ENCODE measurements at places on chromosomes 7 and 10. TPM values are rescaled to one million over a fixed set of nuclear protein-coding genes. Genes with fewer than 3 reads are reported as not detected.

Gene PCLO
- total RNA-seq: 7.5 TPM

DNA sequence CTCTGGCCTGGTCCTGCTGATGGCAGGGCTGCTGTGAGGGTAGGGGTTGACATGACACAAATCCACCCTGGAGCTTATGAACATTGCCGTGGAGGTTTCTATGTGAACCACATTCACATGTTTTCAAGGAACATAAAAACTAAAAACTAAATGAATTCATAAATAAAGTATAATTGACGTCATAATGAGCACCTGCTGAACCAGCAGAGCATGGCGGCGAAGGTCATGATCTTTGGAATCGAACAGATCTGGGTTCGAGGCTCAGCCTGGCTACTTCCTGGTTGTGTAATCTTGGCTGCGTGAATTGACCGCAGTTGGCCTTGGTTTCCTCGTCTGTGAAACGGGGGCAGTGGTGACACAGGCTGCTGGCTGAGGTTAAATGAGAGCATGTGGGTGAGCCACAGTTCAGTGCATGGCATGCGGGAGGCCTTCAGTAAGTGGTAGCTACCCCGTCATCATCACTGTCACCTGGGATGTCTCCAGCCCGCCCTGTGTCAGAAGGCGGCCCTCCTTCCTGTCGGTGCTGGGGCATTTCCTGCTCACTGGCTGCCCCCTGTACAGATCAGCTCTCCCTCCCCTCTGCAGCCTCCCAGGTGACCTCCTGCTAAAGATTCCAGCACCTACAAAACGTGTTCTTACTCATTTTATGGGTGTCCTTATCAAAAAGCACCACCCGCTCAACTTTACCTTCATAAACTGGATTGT lies 190.3 kb upstream of the SHH start:
- no peak for DNase-seq

DNA sequence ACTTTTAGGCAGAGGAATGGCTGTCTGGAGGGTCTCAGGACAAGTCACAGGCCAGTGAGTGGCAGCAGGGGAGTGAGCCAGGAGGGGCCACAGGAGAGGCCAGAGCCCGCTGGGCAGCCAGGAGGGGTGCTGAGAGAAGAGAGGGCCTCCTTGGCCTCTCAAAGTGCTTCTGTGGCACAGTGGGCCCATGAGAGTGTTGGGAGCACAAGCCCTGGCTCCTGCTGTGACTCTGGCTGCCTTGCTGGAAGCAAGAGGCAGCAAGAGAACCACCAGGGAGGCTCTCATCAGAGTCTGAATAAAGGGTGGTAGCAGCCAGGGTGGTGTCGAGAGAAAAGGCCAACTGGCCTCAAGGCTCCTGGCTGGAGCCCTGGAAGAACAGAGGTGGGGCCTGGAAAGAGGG lies 91.1 kb downstream of the VOPP1 start:
- DNase-seq: no peak

Gene TACC2
- 27.9 TPM for total RNA-seq

Gene GNGT1
- total RNA-seq: not detected

DNA sequence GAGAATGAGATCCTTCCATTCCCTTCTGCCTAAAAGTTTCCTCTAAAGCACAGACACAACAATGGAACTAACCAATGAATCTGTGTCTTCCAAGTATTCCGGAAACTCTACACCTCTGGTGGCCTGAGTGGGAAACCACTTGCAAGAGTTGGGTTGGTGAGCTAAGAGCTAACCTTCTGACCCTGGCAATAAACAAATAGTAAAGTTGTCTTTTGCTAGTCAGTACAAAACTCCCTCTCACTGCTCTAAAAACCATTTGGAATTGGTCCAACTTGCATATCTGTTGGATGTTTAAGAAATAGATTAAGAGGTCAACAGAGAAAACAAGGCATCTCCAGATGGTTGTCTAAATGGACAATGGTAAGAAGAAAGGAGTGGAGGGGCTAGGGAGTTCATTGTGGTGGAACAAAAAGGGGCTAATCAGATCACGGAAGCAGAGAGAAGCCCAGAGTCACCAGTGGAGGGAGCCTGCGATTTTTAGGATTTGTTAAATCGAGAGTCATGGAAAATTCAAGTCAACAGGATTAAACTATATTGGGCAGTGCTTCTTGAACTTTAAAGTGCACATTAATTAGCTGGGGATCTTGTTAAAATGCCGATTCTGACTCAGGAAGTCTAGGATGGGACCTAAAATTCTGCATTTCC lies 192.3 kb downstream of the EVX1 start:
- DNase-seq: peak; percentile 6

DNA sequence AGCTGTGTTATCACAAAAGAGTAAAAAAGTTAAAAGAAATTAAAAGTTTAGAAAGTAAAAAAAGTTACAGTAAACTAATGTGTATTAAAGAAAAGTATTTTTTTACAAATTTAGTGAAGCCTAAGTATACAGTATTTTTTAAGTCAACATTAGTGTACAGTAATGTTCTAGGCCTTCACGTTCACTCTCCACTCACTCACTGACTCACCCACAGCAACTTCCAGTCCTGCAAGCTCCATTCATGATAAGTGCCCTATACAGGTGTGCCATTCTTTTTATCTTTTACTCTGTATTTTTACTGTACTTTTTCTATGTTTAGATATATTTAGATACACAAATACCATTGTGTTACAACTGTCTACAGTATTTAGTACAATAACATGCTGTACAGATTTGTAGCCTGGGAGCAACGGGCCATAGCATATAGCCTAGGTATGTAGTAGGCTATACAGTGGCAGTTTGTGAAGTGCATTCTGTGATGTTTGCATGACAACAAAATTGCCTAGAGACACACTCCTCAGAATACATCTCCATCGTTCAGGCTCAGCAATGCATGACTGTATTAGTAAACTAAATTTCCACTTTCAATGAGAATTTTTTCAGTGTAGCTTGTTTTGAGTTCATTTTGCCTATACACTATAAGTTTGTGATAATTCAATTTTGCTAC lies 539.9 kb upstream of the C7orf33 start:
- DNase-seq: peak; percentile 25

DNA sequence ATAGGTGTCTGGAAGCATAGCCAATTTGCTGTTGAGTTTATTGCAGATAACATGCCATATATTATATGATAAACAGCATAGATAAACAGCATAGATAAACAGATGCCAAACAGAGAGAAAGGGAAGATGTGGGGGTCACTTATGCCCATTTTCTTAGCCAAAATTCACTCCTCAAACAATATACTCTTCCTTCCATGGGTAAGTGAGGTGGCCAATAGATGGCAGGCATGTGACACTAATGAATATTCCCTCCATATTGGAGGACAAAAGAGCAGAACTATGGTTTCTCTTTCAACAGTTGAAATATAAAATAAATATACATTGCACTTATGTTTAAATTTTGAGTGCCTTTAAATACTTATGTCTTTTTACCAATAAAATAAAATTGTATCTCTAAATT lies 1212.8 kb downstream of the REEP3 start:
- DNase-seq: peak; percentile 86

- no peak for DNase-seq
Measured at GRCh38 chr10:34151481-34151880, 663.6 kb downstream of the PARD3 start.

Gene FRAT1
- total RNA-seq: 4.1 TPM

GRCh38 chr7:128666200-128666599 lies 5.9 kb upstream of the GARIN1A start:
- DNase-seq: peak; percentile 44

Gene HOGA1
- total RNA-seq: 0.15 TPM

GRCh38 chr7:82105463-82105862 lies 335.6 kb upstream of the HGF start:
- peak; percentile 80 for DNase-seq

DNA sequence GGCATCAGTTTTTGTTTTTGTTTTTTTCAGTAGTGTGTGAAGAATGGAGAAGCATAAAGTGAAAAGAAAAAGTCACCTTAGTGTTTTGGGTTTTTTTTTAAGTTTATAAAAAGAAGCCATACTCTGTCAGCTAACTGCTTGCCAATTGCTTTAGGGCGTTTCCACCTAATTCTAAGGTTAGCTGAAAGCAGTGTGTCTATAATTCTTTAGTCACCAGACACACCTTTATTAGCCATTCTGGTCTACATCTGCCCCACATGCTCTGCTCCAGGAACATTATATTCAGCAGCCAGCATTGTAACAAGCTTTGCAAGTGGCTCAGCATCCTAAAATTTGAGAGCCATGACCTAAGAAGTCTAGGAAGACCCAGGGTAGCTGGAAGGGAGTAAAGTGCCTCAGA lies 14.1 kb upstream of the SLC16A12 start:
- peak; percentile 81 for DNase-seq

- DNase-seq: no peak
Measured at GRCh38 chr10:26801274-26801673, 59.5 kb downstream of the ABI1 start.

Gene SEMA3D
- 4.8 TPM for total RNA-seq

DNA sequence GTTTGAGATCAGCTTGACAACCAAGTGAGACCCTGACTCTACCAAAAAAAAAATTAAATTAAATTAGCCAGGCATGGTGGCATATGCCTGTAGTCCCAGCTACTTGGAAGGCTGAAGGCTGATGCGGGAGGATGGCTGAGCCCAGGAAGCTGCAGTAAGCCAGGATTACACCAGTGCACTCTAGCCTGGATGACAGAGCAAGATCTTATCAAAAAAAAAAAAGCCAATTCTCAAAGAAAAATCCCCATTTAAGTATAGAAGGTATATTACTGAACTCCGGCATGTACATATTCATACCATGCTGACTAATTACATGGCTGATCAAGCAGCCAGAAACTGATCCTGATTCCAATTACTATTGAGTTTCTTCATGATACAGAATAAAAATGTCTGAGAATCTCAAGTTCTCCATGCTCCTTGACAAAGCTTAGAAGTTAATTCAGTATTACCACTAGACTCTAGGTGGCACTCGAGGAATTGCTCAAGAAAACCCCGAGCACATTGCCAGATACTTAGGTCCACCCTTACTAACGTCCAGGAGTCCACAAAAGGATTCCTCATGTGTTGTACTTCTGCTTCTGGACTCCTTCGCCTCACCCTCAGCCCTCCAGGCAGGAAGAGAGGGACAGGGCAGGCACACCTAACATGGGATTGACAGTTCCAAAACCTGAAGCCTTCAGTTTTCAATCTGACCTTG lies 148.9 kb downstream of the PARD3 start:
- peak; percentile 100 for DNase-seq

- no peak for DNase-seq
Measured at GRCh38 chr7:150734254-150734653, 3.0 kb upstream of the GIMAP5 start.

DNA sequence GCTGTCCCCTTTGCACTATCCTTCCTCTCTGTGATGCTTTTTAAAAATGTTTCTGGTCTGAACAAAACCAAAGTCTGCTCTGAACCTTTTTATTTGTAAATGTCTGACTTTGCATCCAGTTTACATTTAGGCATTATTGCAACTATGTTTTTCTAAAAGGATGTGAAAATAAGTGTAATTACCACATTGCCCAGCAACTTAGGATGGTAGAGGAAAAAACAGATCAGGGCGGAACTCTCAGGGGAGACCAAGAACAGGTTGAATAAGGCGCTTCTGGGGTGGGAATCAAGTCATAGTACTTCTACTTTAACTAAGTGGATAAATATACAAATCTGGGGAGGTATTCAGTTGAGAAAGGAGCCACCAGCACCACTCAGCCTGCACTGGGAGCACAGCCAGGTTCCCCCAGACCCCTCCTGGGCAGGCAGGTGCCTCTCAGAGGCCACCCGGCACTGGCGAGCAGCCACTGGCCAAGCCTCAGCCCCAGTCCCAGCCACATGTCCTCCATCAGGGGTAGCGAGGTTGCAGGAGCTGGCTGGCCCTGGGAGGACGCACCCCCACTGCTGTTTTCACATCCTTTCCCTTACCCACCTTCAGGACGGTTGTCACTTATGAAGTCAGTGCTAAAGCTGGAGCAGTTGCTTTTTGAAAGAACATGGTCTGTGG lies 11.4 kb upstream of the CSGALNACT2 start:
- DNase-seq: no peak

GRCh38 chr10:101723176-101723575 lies 28.2 kb upstream of the FBXW4 start:
- no peak for DNase-seq

Gene PALD1
- 0.80 TPM for total RNA-seq

DNA sequence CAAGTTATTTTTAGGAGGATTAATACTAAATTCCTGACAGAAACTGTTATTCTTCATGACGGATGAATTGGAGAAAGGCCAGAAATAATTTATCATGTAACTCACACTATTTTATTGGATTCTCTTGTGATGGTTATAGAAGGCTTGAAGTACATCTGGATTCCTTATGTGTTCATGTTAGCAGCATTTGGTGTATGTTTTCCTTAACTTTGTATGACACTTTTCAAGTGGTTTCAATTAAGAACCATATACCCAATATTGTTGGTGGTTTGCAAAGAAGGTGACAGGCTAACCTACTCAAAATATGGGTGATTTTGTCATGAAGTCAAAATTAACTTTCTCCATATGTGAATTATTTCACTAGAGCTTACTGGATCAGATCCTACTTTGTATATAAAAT lies 532.2 kb upstream of the CNTNAP2 start:
- DNase-seq: no peak

DNA sequence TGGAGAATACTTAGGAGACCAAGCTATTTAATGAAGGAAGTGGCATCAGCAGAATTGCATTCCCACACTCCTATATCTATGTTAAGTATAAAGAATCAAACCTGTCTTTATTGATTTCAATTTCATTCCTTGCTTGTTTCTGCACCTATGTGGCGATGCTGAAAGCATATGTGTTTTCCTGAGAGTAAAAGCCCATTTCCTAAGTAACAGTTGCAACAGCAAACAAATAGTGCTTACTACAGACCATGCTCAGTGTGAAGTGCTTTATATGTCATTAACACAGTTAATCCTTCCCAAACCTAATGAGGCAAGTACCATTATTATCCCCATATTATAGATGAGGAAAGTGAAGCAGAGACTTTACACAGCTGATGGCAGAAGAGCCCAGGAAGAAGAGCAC lies 552.1 kb downstream of the PARD3 start:
- DNase-seq: peak; percentile 71

DNA sequence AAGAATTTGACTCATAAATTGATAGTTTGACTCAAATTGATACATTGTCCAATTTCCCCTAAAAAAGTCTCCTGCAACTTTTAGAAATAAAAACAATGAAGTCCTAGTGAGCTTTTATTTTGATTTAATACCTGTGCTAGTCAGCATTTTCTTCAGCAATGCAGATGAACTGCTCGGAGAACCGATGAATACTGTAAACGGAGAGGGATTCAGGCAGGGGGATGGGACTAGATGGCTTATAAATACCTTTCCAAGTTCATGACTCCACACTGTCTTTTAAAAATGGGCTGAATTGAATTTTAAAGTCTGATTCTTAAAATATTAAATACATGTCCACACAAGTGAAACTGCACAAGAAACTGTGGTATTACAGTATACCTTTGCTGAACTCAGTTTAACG lies 12.7 kb downstream of the EEPD1 start:
- no peak for DNase-seq

DNA sequence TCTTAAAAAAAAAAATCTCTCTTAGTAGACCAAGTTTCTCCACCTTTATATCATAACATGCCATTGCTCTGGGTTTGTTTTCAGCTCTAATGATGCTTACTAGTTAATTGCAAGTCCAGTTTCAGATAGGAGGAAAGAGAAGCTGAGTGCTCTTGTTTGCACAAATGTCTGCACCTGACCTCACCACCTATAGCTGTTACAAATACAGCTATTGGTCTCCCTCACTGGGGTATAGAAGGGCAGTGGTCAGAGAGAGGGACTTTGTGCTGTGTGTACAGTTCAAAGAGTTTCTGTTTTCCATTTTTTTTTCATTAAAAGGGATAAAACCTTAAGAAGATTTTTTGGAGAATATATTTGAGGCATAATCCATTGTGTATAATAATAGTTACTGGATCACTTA lies 52.7 kb downstream of the TAS2R16 start:
- DNase-seq: no peak

All from PC-3 (cell line).